Thyroid gland (tissue), 4 donors: ENCODE measurements at places on chromosomes 3 and 15. TPM values are rescaled to one million over a fixed set of nuclear protein-coding genes. Genes with fewer than 3 reads are reported as not detected.

DNA sequence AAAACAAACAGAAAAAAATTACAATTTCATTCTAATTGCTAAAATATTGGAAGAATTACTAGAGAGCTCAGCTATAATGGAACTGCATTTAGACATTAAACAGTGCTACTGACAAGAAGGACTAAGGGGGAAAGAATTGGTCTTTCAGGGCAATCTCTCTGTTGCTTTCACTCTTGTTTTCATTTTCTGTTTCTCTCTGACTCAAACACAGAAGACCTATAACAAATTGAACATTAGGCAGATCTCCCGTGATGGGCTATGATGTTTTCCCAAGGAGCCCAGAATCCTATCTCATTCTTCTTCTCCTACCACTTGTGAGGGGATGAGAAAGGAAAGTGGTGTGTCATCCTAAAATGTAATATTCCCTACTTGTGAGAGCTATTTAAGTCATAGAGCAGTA, 358.0 kb upstream of the TGFBR2 start:
- DNase-seq, result no peak

GRCh38 chr3:177250151-177250550, 52.9 kb upstream of the TBL1XR1 start:
- DNase-seq, result no peak

DNA sequence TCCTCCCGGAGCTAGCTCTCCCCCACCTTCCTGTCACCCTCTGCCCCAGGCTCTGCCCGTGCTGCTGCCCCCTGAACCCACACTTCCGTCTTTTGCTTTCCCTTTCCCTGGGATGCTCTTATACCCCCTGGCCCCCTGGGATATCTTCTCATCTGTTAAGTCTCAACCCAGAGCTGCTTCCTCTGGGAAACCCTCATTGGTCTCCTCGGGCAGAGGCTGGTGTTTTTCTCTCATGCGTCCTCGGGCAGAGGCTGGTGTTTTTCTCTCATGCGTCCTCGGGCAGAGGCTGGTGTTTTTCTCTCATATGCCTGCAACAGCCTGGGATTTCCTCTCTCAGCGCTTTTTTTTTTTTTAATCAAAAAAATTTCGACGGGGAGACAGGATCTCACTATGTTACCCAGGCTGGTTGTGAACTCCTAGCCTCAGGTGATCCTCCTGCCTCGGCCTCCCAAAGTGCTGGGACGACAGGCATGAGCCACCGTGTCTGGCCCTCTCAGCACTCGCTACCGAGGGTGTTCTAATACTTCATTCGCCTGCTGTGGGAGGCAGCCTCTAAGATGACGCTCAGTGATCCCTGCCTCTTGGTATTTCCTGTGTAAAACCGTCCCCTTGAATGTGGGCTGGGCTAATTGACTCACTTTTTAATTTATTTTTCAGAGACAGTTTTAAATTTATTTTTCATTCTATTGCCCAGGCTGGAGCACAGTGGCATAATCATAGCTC, 62.7 kb upstream of the TFRC start:
- DNase-seq, result no peak

ABHD5 gene
- total RNA-seq, result 33.1 TPM

ABI3BP gene
- total RNA-seq, result 133 TPM

- DNase-seq, result peak; percentile 23
These were observed 675 bp downstream of the RBM15B start for GRCh38 chr3:51391566-51392354.

GRCh38 chr3:46666453-46666845, 27.0 kb downstream of the ALS2CL start:
- DNase-seq, result peak; percentile 49

- no peak for DNase-seq
These were observed 8.4 kb upstream of the SLCO2A1 start for GRCh38 chr3:134038071-134038491.

DNA sequence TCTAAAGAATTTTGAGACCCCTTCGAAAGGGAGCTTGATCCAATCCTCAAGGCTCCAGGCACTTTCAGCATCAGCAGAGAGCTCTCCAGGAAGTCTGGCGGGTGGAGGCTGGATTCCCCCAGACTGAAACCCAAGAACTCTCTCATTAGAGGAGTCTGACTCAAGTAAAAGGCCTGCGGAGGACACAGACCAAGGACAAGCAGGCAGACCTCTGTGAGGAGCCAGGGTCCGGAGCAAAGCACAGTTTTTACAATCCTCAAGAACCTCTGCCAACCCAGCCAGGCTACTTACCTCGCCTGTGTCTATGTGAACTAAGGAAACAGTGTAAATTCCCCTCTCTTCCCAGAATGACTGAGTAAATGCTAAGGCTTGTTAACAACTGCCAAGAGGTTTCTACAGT, 86.2 kb downstream of the FBN1 start:
- DNase-seq, result peak; percentile 66

- no peak for DNase-seq
These were observed 60.8 kb downstream of the CGGBP1 start for GRCh38 chr3:87997966-87998365.

PRR20G gene
- total RNA-seq, result not detected

DNA sequence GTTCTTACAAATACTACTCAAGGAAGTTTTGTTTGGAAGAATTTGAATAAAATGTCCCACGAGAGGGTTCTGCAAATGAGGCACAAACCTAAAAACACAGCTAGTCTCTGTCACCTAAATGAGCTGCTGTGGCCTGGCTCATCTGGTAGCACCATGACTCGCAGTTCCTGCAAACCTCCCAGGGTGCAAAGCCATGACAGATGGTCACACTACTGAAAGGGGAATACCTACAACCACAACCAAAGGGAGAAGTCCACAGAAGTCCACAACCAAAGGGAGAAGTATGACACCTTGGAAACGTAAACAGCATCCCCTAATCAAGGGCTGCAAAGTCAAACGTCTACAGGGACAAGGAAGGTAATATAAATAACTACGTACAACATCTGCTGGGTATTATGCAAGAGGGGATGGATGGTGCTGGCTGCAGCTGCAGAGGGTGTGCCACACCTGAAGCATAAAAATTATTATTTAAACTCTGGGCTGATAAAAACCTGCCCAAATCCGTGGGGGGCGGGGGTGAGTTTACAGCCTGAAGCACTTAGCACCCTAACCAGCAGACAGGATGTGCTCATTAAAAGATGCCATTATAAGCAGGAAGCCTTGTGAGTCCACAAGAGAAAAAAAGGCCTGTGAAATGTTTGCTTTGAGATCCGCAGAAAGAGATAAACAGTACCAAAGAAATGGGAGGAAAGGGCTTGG, 184.0 kb downstream of the MAGI1 start:
- DNase-seq, result no peak

- DNase-seq, result no peak
These were observed 5.7 kb downstream of the OSBPL11 start for GRCh38 chr3:125589547-125590122.

AADACL2 gene
- total RNA-seq, result not detected

GRCh38 chr3:9250236-9250635, 790 bp upstream of the SRGAP3 start:
- DNase-seq, result no peak

ADCY5 gene
- total RNA-seq, result 1.6 TPM

CAPN7 gene
- total RNA-seq, result 147 TPM

- peak; percentile 2 for DNase-seq
These were observed 92.1 kb upstream of the PLAAT1 start for GRCh38 chr3:193148688-193149473.

DNA sequence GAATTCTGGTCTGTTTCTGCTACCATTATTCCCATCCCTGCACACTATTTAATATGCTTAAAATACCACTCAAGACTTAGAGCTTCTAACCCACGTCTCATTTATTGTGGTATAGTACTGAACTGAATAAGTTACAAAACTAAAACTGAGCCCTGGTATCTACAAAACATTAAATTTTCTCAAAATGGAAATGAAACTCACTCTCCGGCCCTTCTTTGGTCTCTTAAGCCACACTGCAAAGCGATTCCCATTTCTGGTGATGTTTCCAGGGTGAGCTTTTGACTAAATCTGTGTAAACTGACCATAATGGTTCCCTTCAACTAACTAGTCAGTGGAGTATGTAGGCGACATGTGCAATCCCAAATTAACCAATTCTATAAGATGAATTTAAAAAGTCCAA, 18.6 kb downstream of the KPNA4 start:
- DNase-seq, result no peak

CPN2 gene
- not detected for total RNA-seq

DNA sequence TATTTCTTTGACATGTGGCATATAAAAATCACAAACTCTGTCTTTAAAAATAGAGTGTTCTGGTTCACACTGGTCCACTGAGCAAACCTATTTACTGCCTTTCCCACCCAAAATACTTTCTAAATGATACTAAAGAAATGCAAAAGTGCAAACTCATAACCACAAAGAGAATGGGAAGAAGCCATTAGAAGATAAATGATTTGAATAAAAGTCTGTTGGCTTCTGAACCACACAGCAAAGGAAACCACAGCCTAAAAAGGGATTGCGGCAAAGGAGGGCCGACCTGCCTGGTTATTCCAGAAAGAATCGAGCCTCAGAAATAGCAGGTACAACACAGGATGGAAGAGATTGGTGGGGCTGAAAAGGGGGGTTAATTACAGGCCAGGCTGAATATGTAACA, 599.5 kb downstream of the FHIT start:
- no peak for DNase-seq

DNA sequence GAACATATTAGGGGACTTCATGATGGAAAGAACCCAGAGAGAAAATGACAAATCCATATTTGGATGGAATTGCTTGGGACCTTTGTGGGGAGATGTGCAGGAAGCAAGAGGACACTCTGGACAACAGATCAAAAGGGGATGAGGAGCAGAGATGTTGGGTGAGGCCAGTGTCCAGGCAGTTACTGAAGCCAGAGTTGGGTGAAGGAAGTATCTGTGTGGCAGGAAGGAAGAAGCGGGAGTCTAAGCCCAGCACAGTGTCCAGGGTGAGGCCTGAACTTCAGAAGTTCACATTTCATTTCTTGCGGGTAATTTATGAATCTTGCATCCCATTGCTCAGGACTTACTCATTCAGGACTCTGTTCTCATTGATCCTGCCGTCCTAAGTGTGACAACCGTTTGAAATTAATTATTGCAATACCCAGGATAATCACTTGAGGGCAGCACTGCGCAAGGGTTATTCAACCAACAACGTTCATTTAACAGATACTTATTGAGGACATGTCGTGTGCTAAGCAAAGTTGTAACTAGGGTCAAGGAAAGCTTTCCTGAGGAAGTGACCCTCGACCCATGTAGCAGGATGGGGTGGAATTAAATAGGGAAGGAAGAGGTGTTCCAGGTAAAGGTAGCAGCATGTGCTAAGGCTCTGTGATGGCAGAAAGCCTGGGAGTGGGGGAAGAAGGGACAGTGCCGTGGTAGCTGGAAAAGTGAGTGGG, 61.3 kb upstream of the CMTM8 start:
- DNase-seq, result peak; percentile 23

DNA sequence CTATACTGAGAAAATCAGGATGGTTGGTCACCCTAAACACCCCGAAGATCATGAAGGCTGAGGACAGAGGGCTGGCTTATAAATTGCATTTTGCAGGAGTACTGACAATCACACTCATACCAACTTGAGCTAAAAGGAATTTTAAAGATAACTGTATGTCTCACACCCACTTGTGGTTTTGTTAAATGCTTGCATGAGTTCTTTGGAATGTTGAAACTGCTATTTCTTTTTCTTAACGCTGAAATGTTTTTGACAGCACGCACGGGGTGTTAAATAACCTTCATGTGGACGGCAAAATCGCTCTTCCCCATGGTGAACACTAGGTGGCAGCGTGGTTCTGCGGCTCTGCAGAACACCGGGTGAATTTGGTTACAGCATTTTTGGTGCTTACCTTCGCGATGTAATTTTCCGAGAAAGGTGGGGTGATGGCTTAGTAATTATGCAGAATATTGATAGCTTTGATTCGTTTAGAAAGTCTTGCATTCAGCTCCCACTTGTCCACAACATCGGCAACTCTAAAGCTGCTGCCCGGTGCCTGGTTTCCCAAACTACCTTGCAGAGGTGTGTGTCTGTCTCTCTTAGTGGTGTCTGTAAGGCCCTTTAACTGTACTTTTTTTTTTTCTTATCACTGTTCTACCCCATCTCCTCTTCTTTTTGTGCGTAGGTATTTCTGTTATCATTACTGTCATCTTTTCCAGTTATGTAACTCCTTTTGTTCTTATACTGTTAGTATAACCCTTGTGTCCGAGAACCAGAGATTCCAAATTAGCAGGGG, 51.7 kb downstream of the ARNT2 start:
- DNase-seq, result peak; percentile 49

DNA sequence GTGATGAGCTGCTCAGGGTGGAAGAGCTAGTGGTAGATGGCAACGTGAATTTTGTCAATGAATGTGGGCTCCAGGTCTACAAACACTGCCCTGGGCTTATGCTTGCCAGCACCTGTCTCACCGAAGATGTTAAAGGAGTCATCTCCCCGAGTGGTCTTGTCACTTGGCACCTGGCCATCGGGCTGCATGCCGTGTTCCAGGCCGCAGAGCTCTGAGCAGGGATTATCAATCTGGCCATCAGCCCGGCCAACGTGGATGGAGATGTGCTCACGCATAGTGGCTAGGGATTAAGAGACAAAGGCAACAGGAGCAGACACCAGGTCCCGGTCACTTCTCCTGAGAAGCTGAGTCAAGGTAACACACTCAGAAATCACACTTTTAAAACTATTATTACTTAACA, 54.8 kb upstream of the ACTC1 start:
- DNase-seq, result no peak

DNA sequence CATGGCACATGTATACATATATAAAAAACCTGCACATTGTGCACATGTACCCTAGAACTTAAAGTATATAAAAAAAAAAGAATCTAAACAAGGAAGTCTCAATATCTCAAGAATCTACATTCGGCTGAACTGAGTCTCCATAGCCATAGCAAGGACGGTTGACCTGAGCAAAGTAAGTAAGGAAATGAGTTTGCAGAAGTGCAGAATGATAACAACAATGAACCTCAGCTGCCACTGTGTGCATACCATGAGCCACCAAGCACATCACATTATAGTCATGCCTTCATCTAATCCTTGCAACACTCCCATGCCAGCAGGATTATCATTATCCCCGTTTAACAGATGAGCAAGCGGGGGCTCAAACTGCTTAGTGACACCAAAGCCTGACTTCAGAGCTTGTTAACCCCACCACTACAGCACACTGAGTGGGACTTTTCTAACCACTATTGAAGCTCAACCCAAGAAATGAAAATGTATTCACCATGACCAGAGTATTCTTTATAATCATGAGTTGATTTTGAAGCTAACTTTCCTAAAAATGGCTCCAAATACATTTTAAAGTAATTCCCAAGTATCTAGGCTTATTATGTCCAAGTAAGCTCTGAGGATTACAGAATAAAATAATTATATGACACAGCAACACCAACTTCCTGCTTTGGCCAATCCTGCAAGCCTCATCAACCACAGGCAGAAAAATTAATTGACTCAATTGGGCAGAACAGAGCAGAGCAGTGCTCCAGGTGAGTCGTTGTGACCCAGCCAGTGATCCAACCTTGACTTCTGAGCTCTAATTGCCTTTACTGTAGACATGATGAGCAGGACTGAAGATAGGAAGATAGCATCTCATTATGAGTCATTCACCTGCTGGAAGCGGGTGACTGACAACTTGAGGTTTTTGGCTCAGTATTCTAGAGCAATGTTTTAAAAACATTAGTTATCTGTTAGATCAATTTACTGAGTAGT, 47.3 kb upstream of the IL12A start:
- no peak for DNase-seq
